Stimulated activated CD4-positive, alpha-beta T cell treated with anti-CD3 and anti-CD28 coated beads, Interleukin-2, amount 100 ng/mL, for 4 hours (primary cell): ENCODE measurements at places on chromosomes 7 and 10.

DNA sequence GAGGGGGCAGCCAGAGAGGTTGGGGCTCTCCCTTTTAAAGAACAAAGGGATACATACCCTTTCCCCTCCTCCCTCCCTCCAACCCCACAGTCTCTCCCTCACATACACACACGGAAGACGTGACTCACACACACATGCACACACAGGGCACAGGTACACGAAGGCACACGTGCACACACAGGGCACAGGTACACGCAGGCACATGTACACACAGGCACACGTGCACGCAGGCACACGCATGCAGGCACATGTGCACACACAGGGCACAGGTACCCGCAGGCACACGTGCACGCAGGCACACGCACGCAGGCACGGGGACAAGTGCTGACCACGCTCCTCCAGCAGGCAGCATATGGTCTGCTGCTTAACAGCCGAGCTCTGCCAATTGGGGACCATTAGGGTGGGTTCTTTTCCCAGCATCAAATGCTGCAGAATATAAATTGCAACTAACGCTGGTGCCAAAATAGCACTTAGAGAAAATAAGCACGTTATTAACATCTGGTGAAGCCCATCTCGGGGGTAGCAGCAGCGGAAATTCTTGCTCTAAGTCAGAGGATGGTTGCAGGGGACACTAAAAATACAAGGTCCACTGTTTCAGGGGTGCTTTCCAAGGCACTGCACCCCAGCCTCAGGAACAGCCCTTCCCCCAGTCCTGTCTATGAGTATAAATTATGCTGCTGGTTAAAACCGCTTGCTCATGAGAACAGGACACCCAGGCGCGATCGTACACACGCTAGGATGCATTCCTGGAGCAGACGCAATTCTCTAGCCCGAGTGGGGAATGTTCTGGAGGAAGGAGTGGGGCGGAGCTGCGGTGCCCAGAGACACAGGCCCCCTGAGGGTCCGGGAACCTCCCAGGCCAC lies 55.2 kb upstream of the TNRC18 start:
- DNase-seq = no peak

DNA sequence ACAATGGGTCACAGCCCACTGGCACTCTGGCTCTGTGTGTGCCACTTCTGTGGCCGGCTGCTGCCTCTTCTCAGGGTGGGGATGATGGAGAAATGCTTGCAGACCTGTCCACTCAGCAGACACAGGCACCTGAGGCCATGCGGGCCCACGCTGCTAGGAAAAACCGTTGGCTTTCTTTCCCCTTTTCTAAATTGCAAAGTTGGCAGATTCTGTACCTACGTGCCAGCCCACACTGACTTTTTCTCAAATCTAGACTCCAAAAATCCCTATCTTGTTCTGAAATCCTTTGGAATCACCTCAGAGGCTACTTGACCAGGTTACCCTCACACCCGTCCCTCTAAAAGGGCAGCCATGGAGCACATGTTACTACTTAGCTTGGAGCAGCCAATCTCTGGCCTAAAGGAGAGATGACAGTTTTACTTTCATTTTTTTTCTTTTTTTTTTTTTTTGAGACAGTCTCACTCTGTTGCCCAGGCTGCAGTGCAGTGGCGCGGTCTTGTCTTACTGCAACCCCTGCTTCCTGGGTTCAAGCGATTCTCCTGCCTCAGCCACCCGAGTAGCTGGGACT lies 99.4 kb downstream of the RNF216 start:
- DNase-seq = no peak

- no peak for DNase-seq
Observed at GRCh38 chr7:15947754-15948153, 261.3 kb upstream of the MEOX2 start.

GRCh38 chr10:22333167-22333974 lies 11.9 kb upstream of the SPAG6 start:
- no peak for DNase-seq

DNA sequence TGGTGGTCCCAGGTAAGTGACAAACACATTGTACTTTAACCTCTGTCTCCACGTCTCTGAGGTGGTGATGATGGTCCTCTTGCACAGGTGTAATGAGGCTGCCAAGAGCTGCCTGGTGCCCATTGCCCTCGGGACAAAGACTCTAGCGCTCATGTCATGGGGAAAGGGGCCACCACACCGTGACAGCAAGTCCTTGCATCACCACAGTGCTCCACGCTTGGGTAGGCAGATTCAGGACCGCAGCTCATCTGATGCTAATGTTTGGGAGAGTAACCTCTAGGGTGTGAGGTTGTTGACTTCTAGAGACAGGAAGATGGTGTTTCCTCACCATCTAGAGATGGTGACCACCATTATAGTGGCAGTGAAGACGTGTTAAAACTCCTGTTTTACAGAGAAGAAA lies 395.6 kb downstream of the ADRA2A start:
- no peak for DNase-seq
